ENCODE measurements at places on chromosomes 6 and 20. TPM values are rescaled to one million over a fixed set of nuclear protein-coding genes. Genes with fewer than 3 reads are reported as not detected.
A peak's percentile ranks its signal among the peaks of the same experiment; 100 is the strongest.

The NDRG3 gene
- 29.3 TPM for total RNA-seq

- H3K27ac ChIP-seq = no peak overlapping the region
- H3K4me3 ChIP-seq = no peak overlapping the region
- no peaks in the 10 kb centered on the region for H3K4me1 ChIP-seq
- DNase-seq = peak; percentile 56
- no peaks in the 10 kb centered on the region for H3K36me3 ChIP-seq
These were observed 70.0 kb downstream of the SNX5 start for GRCh38 chr20:17898548-17898994.

DNA sequence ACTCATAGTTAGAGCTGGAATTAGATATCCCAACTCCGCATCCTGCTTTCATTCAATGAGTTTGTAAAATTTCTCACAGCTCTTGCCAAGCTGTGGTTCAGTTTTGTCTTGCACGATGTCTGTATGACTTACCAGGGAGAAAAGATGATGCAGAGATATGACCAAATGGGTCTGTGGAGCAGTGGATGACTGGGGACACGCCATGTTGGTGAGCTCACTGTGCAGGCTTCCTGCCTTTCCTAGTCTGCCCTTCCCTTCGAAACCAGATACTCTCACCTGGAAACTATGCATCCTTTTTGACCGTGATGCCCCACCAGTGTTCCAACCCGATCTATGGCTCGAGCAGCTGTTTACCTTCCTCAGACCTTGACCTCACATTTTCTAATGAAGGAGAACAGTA is 262.7 kb upstream of the BMP2 start:
- H3K27me3 ChIP-seq = no peaks in the 10 kb centered on the region
- no peak overlapping the region for H3K4me3 ChIP-seq
- no peak for DNase-seq
- no peaks in the 10 kb centered on the region for H3K4me1 ChIP-seq
- H3K27ac ChIP-seq = no peak overlapping the region

The OTOR gene
- not detected for total RNA-seq

GRCh38 chr6:113599444-113599843 is 257.7 kb upstream of the MARCKS start:
- H3K27ac ChIP-seq = no peak overlapping the region
- no peak for DNase-seq
- H3K4me1 ChIP-seq = no peaks in the 10 kb centered on the region
- no peaks in the 10 kb centered on the region for H3K27me3 ChIP-seq
- H3K36me3 ChIP-seq = no peaks in the 10 kb centered on the region
